Lower lobe of right lung (tissue), 2 donors: ENCODE measurements at places on chromosomes 7 and 10. TPM values are rescaled to one million over a fixed set of nuclear protein-coding genes. Genes with fewer than 3 reads are reported as not detected.

Gene AKR1C3
- 84.4 TPM for total RNA-seq

Gene DRGX
- total RNA-seq, result not detected

Gene OIT3
- 0.18 TPM for total RNA-seq

Gene EPHB4
- total RNA-seq, result 68.6 TPM

Gene WDFY4
- 44.4 TPM for total RNA-seq

Gene ZNF239
- total RNA-seq, result 2.1 TPM

Gene TSPAN15
- total RNA-seq, result 46.1 TPM

Gene ANK3
- total RNA-seq, result 75.9 TPM
